ENCODE measurements at places on chromosomes 7 and 10.
A peak's percentile ranks its signal among the peaks of the same experiment; 100 is the strongest.

- DNase-seq, result no peak
These were observed 125.1 kb downstream of the PLXNA4 start for GRCh38 chr7:132451161-132451560.

DNA sequence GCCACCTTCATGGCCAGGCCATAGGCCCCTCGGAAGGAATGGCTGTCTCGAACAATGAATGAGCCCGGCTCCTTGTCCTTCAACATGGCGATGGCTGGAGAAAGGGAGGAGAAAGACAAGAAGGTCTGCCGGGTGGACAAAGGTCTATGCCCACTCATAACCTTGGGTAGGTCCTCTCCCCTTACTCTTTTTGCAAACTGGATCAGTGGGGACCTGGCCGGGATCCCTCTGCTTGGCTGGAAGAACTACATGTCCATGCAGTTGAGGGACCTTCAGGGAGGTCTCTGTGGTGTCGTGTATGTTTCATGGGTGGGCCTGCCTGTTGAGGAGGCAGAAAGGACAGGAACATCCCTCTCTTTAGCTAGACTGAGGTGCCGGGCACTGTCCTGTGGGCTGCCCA, 284.8 kb downstream of the TNS3 start:
- no peak for DNase-seq

GRCh38 chr7:133529861-133530260, 277.0 kb downstream of the EXOC4 start:
- no peak for DNase-seq

DNA sequence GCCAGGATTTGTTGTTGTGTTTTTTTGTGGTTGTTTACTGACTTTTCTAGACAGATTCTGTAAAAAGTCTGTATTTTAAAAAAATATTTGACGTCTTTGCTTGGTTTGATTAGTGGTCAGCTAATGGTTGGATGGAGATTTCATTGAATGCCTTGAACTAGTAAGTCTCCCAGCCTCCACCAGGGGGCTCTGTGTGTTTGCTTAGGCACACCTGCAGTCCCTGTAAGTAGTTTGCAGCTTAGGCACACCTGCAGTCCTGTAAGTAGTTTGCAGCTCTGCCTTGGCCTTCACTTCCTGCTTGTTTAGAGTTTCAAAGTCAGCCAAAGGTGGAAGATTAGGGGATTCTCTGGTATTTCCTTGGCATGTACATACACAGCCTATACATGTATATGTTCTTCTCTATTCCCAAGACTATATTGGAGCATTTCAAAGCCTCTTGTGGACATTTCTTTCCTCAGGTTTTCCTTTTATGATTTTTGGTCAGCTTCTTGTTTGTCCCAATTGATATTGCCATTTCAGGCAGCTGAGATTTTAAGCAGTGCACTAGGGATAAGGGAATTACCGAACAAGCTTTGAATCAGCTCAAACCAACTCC, 101.6 kb downstream of the CCSER2 start:
- DNase-seq, result peak; percentile 19

DNA sequence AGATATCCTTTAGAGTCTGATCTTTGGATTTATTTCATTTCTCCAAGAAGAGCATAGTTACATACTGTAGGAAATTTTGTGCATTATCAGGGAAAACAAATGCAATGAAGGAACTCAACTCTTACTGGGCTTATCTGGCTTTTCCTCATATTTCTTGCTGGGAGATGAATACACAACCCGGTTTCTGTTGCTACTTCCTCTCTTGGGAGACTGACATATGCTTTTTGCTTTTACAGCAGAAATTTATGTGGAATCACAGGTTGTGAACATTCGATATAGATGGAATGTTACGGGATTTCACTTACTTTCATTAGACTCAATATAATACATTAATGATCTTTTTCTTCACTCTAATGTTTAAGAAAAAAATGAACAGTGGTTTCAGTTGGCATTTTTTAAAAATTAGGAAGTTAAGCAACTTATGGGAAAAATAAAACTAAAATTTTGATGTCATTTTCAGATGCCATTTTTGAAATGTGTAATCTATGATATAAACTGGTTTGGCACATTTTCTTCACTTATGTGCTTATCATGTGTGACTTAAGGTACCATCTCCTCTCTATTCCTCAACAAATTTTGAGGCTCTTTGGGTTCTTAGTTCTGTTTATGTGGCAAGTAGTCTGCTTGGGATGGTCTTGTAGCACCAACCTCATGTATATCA, 7.1 kb downstream of the SND1 start:
- DNase-seq, result no peak

- DNase-seq, result peak; percentile 63
These were observed 1.4 kb downstream of the PTPRE start for GRCh38 chr10:127908106-127908958.
